ENCODE measurements at places on chromosomes 12 and 14.

- DNase-seq, result no peak
Observed at GRCh38 chr14:20498622-20499021, 6.7 kb upstream of the RNASE10 start.

DNA sequence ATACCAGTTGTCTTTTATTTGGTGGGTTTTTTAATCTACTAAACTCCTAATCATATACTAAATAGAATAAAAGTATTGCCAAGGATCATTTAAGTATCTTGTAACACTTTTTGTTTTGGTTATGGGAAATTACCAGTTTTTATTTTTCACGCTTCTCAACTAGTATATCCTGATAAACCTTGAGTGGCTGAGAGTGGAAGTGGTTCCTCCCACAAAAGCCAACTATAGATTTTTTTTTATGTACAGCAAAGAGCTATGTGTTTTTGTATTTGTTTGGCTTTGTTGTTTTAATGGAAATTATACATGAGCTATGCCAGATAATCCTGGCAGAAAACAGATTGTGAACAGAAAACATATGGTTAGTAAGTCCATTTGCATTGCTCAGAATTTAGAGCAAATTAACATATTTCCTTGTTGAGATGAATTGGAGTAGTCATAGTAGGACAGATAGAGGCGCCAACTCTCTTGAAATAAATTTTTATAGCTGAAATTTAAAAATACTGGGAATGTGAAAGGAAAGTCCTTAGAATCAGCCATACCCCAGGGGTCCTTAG lies 60.9 kb upstream of the PSMA6 start:
- DNase-seq, result no peak

GRCh38 chr12:49983892-49984291 lies 11.1 kb downstream of the AQP6 start:
- no peak for DNase-seq

- DNase-seq, result no peak
Observed at GRCh38 chr12:10554228-10554755, 48.6 kb downstream of the EIF2S3B start.

GRCh38 chr14:81453166-81453766 lies 53.1 kb upstream of the STON2 start:
- no peak for DNase-seq

All from iPS DF 19.7 (cell line).